Activated CD4-positive, alpha-beta T cell treated with anti-CD3 and anti-CD28 coated beads, Interleukin-2, amount 50 U/mL, for 16 hours (primary cell): ENCODE measurements at places on chromosomes 1 and 21.
A peak's percentile ranks its signal among the peaks of the same experiment; 100 is the strongest.

- peak; percentile 10 for DNase-seq
Measured at GRCh38 chr1:236753516-236753915, 41.6 kb upstream of the MTR start.

GRCh38 chr1:170262276-170262939 is 116.6 kb downstream of the NTMT2 start:
- DNase-seq: no peak

- no peak for DNase-seq
Measured at GRCh38 chr1:8457760-8458381, 140.0 kb downstream of the SLC45A1 start.

DNA sequence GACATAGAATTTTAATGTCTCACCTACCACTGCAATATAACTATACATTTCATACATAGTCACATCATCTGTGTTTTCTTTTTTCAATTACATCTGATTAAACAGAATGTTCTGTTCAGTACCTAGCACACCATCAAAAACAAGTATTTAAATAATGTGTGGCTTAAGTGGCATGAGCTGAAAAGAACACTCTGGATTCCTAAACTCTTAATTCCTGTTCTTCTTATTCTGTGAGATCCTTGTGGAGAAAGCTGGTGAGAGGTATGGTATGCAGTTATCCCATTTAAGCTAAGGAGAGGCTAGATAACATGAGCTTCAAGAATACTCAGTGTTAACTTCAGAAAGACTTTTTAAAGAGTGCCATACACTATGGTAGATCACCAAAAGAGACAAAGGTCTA is 5.5 kb downstream of the TP53BP2 start:
- no peak for DNase-seq

DNA sequence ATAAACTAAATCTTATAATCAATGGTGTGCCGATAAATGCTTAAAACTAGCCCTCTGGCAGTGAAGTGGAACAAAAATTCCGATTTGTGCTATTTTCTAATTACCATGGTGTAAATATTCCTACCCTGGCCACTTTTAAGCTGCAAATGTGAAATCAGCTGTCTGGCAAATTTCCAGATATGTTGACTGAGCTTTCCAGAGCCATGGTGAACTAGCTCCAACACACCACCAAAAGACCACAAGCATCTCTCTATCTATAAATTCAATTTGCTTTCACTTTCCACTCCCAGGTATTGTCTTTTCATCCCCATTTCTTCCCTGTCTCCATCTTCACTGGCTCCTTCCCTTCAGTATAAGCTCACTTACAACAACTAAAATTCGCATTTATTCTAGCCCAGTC is 152.3 kb upstream of the RGS18 start:
- DNase-seq: no peak

GRCh38 chr1:168772428-168773060 is 43.5 kb upstream of the DPT start:
- DNase-seq: no peak

DNA sequence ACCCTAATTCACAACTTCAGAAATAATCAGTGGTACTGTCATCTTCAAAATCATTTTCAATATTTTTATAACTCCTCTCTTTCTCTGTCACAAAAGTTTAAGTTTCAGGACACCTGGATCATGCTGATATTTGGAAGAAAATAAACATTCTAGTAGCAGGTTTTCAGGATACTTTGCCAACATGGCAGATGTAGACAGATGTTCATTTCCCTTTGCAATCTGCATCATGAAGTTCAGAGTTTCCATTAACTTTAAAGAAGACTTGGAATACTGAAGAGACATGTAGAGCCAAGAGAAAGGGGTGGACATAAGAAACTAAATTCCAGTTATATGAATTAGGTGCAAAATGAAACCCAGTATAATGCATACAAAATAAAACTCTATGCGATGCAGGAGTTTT is 218.1 kb downstream of the USH2A start:
- DNase-seq: no peak

- no peak for DNase-seq
Measured at GRCh38 chr1:46528297-46528955, 23.0 kb downstream of the KNCN start.

- peak; percentile 50 for DNase-seq
Measured at GRCh38 chr21:14403681-14404318, 20.9 kb upstream of the HSPA13 start.

GRCh38 chr1:175072099-175072951 is 4.7 kb downstream of the TNN start:
- peak; percentile 60 for DNase-seq

GRCh38 chr1:239242404-239242803 is 144.0 kb upstream of the CHRM3 start:
- DNase-seq: no peak

DNA sequence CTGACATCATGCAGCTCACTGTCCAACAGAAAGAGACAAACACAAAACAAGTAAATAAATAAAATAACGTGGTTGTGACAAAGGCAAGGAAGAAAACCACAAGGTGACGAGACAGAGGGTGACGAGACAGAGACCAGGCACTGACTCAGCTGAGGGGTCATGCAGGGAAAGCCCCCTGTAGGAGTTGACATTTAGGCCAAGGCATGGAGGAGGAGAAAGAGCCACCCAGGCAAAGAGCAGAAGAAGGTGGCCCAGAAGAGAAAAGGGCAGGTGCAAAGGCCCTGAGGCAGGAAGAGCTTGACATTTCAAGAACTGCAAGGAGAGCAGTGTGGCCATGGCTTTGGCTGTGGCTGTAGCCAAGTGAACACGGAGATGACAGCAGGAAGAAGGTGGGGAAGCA is 65.1 kb upstream of the ID3 start:
- DNase-seq: no peak

DNA sequence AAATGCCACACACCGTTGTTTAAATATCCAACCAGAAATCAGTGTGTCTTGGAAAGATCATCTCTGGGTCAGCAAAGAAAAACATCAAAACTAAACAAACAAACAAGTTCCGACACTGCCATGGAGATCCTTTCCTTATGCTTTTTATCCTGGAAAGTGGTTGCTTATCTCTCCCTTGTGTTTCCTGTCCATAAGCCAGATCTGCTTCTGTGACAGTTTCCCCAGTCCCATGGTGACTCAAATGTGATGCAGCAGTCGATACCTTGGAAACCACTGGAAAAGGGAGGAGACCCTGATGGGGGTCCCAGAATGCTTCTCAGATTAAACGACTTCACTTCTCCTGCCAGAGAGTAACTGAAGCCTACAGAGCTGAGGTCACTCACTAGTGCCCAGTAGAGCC is 94.7 kb downstream of the DMRTA2 start:
- DNase-seq: no peak

- no peak for DNase-seq
Measured at GRCh38 chr1:64343823-64344190, 126.1 kb upstream of the CACHD1 start.

DNA sequence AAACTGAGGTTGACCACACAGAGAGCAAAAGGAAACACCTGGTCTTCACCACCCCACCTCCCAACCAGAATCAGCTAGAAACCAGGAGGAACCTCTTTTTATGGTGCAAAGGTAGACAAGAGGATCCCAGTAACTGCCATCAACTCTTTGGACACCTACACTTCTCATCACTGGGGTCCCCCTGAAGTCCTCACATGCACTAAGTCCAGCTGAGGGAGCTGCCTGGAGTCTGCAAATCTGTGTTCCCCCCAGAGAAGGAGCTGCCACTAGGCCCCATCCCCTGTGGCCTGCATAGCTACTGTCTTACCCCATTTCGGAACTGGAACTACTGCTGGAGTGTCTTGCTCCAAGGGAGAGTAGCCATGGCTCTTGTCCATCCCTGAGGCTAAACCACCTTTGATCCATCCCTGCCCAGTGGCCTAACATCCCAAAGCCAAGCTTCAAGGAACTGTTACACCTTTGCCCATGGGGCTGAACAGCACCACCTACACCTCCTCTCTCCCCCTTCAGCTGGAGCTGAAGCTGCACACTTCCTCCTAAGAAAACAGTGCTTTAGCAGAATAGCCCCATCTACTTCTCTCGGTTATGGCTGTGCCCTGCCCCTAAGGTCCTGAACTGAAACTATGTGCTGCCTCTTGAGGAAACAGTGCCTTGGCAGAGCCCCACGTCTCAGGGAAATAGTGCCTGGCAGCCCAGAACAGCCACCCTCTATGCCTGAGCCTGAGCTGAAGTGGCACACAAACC is 85.4 kb upstream of the CD53 start:
- DNase-seq: peak; percentile 62

DNA sequence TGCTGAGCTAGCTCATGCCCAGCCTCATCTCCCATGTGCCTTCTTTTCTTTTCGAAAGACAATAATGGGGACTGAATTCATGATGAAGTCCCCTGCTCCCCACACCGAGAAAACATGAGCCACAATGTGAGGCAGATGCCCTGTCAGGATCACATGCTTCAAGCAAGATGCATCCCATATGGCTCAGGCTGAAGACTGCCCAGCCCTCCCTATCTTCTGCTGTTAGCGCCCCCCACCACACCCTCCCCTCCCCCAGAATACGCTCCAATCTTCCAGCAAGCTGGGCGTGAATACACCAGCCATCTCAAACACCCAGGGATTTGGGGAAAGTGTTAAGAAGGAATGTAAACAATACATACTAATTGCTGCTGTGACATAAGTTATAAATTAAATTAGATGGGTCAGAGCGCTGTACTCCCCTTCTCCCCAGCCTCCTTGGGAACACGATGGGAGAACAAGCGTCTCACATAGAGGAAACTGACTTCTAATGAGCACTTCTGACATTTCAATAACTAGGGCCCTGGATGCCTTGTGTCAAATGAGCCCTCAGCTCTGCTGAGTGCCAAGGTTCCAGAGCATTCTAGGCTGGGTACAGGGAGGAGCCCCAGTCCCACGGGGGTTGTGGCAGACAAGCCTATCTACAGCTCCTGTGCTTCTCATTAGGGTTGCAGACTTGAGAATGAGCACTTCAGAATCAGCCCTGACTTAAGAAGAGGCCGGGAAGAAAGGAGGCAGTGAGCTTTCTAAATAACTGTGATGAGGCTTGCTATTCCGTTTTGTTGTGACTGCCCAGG is 55.6 kb downstream of the TNR start:
- DNase-seq: no peak

DNA sequence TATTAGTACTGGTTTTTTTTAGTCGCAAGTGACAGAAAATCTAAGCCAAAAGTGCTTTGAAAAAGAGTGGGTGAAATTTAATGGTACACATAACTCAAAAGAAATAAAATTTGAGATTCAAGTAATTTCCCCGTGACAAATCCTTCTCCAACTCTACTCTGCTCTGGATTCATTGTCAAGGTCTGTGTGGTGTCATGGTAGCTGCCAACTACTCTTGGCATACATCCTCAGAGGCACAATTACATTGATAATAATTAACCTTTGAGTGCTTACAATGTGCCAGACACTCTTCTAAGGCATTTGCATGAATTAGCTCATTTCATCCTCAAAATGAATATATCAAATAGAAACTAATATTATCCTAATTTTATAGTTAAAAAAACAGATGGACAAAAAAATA is 1153.9 kb upstream of the NCAM2 start:
- no peak for DNase-seq

- no peak for DNase-seq
Measured at GRCh38 chr1:47774986-47775834, 222.0 kb downstream of the TRABD2B start.

DNA sequence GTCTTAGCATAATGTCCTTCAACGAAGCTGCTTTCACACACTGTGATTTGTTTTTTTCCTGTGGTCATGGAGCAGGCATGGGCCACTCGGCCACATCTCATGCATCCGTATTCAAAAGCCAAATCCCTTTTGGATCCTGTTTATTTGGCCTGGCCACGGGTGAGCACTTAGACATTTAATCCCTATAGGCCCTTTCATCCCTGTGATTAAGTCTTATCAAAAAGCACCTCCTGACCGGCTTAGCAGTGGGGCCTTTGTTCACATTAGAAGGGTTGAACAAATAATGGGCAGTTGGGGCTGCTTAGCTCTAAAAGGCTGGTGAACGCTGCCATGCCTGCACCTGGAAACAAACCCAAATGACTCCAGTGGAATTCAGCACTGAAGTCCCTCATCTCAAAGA is 2.0 kb downstream of the KCNE2 start:
- DNase-seq: no peak

- DNase-seq: peak; percentile 19
Measured at GRCh38 chr21:26850116-26850643, 5.0 kb upstream of the ADAMTS1 start.

DNA sequence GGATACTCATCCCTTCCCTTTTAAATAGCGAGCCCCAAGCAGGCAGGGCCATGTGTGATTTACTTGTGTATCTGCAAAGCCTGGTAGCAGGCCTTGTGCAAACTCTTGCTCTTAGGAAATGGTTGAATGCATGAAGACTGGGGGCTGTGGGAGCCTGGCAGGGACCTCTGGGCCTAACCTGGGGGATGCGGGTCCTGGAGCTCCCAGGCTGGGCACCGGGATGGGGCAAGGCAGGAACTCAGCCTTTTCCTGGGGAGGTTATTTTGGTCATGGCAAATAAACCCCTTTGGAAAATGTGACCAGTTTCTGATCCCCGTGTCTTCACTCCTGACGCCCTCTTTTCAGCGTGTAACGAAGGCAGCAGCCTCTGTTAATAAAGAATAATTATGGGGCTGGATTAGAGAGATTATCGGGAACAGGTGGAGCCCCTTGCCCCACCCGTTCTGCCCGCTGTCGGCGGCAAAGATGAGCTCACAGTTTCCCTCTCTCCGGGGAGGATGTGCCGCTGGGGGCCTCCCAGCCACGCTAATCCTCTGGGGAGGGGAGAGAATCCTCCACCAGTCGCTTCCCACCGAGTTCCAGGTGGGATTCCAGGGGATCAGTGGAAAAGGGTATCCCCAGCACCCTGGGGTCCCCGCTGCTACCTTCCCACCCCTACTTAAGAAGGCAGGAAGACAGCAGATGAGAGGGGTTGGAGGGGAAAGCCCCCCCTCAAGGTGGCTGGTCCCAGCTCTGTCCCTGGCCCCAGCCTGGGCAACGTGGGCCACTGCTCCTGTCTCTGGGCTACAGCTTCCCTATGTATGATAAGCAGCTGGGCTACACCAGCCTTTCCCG is 69.7 kb upstream of the WNT4 start:
- DNase-seq: no peak

DNA sequence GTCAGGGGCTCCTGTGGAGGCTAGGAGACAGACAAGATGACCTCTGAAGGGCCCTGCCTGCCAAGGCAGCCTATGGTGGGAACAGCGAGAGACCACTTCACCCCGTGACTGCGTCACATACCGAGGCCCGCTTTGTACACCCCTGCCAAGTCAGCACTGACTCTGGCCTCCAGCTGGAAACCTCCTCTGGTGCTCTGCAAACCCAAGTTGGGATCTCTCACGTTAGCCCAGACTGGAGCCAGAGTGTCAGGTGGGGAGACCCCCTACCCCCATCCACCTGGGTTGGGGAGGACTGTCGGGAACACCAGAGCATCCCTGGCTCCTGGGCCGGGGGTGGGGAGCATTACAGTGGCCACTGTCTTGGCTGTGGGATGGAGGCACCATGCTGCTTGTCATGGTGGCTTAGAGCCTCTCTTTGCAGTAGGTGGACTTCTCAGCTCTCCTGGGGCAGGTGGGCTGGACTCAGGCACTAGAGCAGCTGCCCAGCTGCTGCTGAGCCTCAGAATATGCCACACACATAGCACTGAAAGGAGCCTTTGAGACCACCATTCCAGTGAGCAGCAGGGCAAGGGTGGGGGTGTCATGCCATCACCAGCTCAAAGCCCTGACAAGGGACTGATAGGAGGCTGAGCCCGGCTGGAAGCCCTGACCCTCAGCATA is 50.4 kb downstream of the ELK4 start:
- no peak for DNase-seq

- DNase-seq: no peak
Measured at GRCh38 chr1:30746212-30747032, 11.2 kb downstream of the LAPTM5 start.

GRCh38 chr1:201219481-201220387 is 29.1 kb downstream of the IGFN1 start:
- no peak for DNase-seq

GRCh38 chr1:223731133-223731770 is 18.9 kb downstream of the CAPN2 start:
- no peak for DNase-seq
